Stimulated activated CD8-positive, alpha-beta memory T cell treated with anti-CD3 and anti-CD28 coated beads, Interleukin-7, amount 100 ng/mL, for 48 hours (primary cell): ENCODE measurements at places on chromosomes 3 and 15.
A peak's percentile ranks its signal among the peaks of the same experiment; 100 is the strongest.

- DNase-seq: no peak
Observed at GRCh38 chr3:156704370-156705036, 30.1 kb downstream of the TIPARP start.

DNA sequence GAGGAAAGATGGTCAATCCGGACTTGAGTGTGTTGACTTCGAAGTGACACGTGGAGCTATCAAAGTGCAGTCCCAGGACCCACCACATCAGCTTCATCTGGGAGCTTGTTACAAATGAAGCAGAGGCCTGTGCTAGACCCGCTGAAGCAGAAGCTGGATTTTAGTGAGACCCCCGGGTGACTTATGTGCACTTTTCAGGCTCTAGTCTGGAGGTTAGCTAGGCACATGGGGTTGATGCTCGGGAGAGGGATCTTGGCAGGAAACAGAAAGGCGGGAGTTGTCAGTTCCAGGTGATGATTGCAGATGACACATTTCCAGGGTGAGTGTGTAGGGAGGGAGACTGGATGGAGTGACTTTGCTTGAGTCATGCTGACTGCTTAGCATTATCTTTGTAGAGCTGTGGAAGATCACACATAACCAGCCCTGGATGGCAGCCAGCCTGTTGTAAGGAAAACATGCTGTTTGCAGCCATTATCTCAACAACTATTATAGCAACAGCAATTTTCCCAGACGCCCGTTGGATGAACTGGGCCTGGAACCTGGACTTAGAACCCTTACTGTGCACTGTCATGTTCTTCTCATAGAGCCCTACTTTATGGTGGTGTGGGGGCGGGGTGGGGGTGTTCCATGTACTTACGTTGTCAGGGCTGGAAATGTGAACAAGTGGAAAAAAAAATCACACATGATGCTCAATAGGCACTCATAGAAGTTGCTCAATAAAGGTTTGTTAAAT lies 122.4 kb downstream of the THSD4 start:
- DNase-seq: no peak

GRCh38 chr15:79874242-79874641 lies 22.6 kb downstream of the MTHFS start:
- no peak for DNase-seq

GRCh38 chr3:84125760-84126159 lies 833.0 kb upstream of the CADM2 start:
- no peak for DNase-seq

DNA sequence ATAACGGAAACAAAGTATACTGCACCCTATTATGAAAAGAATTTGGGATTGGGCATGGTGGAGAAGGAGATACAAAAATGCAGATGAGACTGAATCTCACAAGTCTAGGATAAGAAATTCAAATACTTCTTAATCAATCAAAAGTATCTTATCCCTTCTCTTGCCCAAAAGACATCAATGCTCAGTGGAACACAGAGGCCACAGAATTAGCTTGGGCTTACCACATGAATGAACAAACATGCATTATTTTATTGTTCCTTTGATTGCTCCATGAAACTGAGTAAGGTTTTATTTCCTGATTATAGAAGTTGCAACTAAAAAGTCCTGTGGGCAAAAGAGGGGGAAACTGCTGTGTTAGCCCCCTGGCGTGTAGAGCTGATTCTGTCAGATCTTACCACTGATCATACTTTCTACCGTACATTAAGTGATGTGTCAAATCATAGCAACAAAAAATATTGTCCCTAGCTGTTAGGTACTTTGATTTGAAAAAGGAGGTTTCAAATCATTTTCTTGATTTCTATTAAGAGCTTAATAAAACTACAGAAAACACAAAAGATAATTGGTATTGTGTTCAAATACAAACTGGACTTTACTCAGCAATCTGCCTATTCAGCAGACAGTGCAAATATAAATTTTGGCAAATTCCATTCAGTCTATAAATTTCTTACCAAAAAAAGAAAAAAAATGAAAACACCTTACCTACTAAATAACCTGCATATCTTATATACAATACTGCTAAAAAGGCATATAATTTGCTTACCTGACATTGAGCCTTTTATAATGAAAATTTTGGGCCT lies 7.9 kb upstream of the GASK1A start:
- DNase-seq: no peak

DNA sequence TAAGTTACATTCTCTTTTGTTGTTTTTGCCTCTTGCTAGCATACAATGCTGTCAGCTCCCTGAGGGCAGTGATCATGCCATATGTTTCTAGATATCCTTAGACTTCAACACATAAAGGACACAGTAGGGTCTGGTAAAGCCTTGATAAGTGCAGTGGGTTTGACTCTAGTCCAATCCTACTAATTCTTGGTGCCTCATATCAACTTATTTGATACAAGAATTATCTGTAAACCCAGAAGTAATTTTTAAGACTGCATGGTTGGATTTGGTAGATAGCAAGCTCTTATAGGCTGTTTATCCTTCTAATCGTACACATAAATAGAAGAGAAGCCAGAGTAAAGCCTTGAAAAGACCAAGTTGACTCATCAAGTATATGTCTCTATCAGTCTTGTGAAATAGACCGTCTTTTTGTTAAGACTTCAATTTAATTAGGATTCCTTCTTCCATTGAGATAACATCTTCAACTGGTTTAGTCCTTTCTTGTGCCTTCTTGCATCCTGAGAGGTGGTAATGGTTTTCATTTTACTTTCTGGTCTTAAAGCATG lies 265.6 kb upstream of the CDIN1 start:
- DNase-seq: no peak

GRCh38 chr15:66852064-66852905 lies 150.2 kb downstream of the SMAD6 start:
- no peak for DNase-seq

DNA sequence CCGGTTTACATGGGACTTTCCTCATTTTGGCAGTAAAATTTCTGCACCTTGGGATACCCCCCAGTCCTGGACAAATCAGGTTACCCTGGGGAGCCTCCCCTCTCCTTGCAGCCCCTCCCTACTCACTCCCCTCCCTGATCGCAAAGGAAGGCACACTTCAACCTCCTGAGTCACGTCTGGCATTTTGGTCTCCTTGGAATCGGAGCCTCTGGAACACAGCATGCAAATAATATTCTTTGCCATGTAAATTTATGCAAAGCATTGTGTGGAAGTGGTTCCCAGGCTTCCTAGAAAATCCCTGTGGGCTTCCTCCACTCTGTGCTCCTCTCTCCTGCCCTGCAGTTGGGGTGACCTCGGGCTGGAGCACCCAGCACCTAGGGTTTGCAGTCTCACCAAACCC lies 11.6 kb downstream of the SCN5A start:
- no peak for DNase-seq

DNA sequence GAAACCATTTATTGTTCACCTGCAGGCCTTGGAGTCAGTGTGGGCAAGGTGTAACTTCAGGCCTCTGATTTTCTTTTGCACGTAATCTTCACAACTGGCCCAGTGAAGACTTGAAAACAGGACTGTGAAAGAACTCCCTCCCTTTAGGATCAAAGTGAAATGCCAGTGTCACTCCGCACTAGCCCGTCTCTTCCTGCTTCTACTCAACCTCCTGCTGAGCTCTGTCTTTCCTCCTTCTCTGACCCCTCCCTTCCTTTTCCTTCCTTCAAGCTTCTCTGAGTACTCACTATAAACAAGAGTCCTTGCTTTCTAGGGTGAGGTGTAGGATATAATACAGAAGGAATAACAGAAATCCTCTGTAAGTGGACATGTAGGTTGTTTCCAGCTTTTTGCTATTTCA lies 28.5 kb downstream of the TMEM41A start:
- no peak for DNase-seq

DNA sequence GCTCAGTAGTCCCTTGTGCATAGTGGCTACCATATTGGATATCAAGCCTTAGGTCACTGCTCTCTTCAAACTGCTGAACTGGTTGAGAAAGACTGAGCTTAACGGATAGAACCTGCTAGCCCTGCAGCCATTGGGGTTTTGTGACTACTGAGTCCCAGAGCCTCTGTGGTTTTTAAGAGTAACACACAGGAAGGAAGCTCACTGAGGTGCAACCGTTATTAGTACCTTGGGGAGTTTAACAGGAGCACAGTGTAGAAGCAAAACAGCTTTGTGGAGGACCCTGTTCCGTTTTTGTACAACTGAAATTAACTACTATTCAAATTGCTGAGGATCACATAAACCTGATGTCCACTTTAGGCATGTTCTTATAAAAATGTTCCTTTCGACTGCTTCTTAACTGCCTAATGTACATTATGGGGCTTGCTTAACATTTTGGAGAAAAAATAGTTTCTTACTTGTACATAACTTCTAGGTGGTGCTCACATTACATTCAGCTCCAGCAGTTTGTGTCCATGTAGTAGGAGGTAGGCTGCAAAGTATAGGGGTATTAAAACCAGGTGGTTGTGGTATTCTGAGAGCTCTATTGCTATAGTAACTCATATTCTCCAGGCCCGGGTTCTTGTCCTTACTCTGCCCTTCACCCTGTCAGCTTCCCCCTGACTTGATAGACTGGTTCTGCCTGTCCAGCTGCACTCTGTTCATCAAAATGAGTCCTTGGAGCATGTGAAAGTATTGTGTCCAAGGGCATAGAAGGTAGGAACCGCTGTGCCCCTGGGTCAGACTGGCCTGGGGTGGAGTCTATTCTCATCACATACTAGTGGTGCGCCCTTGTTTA lies 17.3 kb downstream of the PXK start:
- no peak for DNase-seq

DNA sequence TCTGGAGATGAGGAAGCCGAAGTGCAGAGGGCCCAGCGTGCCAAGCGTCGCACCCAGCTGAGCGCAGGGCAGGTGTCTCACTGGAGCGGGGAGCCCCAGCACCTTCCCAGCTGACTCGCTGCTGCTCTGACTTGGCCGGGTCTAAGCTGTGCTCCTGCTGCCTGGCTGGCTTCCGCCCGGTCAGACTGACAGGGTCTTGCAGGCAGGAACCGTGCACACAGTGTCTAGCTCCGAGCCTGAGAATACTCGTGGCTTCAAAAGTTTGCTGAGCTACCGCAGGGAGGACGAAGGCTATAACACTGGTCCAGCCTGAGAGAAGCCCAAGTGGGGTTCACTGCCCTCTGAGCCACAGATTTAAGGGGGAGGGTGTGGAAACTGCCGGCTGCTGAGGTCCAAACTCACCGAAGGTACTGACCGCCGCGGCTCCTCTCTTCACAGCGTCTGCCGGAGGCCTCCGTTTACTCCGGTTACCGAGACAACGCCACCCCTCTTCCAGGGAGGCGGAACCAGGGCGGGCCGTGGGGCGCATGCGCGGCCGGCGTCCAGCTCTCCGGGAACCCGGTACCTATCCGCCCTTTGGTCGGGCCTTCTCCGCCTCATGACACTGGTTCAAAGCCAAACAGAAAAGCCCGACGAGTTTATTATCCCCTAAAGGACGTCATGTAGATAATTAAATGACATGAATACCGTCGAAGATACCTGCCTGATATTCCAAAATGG lies at the start of gene CFAP44:
TSS of gene CFAP44 (minus strand) at position 443 of the 720 bp plus-strand sequence. CDS start 7,829 bp downstream, outside the sequence.
- peak; percentile 12 for DNase-seq

DNA sequence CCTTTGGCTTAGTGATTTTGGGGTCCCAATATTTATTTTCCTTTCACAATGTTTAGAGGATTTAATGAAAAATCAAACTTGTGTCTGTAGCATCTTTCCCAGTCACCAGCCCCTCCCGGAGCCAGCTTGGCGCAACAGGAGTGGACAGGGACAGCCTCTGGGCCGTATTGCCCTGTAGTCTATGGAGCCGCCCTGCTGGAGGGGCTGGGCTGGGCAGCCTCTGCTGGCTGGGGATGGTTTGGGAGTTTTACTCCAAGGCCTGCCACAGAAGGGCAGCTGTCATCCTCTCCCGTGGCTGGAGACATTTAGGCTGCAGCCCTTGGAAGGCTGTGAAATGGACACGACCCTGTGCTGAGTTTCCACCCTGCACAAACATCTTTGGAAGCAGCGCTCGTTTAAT lies 89.4 kb upstream of the RGMA start:
- DNase-seq: no peak

DNA sequence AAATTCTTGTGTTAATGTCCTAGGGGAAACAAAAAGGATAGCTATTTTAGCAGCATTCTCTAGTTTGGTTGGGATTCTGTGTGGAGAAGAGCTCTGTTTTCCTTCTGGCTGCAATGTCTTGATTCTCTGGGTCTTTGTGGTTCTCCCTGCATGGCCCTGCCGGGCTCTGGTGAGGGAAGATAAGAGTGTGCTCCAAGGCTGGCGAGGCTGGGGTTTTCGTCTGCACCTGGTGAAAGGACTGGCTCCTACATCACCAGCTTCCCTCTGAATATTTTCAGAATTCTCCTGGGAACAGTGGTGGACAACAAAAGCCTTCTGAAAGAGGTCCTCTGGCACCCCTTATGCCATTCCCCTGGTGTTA lies 38.1 kb upstream of the SFMBT1 start:
- no peak for DNase-seq

- no peak for DNase-seq
Observed at GRCh38 chr15:42140383-42141070, 15.9 kb downstream of the PLA2G4F start.

DNA sequence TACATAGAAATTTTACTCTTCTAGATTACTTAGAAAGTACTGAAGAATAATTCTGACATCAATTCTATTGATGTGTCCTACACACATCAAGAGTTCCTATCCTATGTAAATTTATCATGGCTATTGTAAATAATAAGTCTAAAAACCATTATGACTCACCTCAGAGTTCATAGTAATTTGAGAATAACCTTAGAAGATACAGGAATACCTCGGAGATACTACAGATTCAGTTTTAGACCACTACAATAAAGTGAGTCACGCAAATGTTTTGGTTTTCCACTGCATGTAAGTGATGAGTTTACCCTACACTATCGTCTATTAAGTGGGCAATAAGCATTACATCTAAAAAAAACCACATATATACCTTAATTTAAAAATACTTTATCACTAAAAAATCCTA lies 74.8 kb downstream of the NR1I2 start:
- DNase-seq: no peak

GRCh38 chr3:76495216-76495615 lies 544.7 kb upstream of the ROBO2 start:
- DNase-seq: no peak

- no peak for DNase-seq
Observed at GRCh38 chr15:66097151-66098021, 156.2 kb downstream of the MEGF11 start.

GRCh38 chr3:4551794-4552442 lies 58.8 kb downstream of the ITPR1 start:
- no peak for DNase-seq

GRCh38 chr15:38814891-38815290 lies 250.3 kb upstream of the RASGRP1 start:
- no peak for DNase-seq

GRCh38 chr3:98914210-98915080 lies 12.9 kb upstream of the DCBLD2 start:
- DNase-seq: no peak

GRCh38 chr3:144763878-144764454 lies 792.3 kb downstream of the DIPK2A start:
- DNase-seq: no peak

GRCh38 chr3:198080521-198081384 lies 120.7 kb downstream of the LMLN start:
- peak; percentile 67 for DNase-seq

- no peak for DNase-seq
Observed at GRCh38 chr15:36479200-36479896, 100.1 kb upstream of the CDIN1 start.

- no peak for DNase-seq
Observed at GRCh38 chr3:4751502-4752101, 227.6 kb upstream of the BHLHE40 start.
